ENCODE measurements at places on chromosomes 5 and 9.

DNA sequence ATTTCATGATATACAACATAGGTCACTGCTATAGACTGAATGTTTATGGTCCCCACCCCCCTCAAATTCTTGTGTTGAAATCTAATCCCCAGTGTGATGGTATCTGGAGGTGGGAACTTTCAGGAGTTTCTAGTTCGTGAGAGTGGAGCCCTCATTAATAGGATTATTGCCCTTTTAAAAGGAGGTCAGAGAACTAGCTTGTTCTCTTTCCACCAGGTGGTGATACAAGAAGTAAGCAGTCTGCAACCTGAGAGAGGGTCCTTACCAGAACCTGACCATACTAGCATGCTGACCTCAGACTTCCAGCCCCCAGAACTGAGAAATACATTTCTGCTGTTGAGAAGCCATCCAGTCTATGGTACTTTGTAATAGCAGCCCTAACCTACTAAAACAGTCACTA is 33.3 kb downstream of the TMEM161B start:
- DNase-seq = no peak

GRCh38 chr5:154487541-154487940 is 9.5 kb upstream of the HAND1 start:
- DNase-seq = no peak

GRCh38 chr9:98786750-98787510 is 9.4 kb downstream of the ANKS6 start:
- DNase-seq = no peak

DNA sequence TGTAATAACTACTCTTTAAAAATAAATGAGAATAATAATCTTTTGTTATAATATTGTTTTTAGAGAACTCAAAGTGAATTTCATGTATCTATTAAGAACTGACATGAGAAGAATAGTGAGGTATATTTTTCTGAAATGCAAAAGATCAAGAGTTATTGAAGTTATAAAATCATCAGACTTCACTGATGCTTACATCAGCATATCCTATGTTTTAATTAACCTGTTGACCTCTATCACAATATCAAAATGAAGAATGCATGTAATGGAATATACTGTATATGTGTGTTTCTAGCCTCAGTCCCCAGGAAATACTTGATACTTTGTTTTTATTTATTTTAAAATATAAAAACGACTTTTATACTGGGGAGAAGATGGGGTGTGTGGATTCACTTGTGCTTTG is 533.1 kb downstream of the KCTD16 start:
- no peak for DNase-seq

- DNase-seq = no peak
Observed at GRCh38 chr5:169554251-169554650, 29.3 kb upstream of the SPDL1 start.

DNA sequence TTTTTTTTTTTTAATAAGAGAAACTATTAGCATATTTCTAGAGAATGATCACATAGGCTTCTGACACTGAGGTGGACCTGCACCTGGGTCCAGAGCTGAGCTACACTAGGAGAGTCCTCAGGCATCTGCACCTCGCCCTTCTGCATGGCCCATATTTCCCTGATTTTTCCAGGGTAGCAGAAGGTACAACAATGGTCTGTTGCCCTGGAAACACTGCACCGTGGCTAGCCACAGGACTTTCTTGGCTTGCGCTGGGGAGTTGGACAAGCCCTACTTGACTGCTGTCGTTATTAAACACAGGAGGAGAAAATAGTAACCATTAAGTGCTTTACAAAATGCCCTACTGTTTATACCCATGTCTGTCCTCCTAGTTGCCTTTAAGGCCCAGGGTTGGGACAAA is 615.7 kb upstream of the MEF2C start:
- no peak for DNase-seq

DNA sequence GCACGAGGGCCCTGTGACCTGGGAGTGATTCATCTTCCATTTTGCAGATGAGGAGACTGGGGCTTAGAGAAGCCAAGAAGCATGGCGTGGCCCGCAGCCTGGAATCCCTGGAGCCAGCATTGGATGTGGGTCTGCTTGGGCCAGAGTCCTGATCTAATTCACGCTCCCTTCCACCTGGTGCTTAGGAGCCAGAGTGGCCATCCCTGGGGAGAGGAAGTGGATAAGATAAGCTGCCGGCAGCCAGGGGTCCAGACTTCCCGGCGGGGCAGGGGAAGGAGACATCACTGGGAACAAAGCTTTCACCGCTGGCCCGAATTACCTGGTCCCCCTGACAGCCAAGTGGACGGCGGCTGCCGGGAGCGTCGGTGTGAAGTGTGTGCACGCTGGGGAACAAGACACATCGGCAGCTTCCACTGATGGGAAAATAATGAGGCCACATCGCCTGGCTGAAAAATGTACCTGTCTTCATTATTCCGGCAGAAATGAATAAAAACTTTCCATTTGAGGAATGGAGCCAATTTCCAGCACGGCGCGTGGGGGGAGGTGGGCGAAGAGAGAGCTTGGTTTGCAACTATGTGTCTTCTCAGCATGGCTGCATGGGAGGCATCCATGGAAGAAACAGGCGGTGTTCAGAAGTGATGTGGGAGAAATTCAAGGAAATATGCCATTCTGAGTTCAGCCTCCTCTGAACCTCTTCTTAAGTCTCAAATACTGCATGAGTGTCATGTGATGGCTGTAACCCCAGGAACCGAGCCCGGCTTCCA is 78.5 kb downstream of the OLFM1 start:
- no peak for DNase-seq

DNA sequence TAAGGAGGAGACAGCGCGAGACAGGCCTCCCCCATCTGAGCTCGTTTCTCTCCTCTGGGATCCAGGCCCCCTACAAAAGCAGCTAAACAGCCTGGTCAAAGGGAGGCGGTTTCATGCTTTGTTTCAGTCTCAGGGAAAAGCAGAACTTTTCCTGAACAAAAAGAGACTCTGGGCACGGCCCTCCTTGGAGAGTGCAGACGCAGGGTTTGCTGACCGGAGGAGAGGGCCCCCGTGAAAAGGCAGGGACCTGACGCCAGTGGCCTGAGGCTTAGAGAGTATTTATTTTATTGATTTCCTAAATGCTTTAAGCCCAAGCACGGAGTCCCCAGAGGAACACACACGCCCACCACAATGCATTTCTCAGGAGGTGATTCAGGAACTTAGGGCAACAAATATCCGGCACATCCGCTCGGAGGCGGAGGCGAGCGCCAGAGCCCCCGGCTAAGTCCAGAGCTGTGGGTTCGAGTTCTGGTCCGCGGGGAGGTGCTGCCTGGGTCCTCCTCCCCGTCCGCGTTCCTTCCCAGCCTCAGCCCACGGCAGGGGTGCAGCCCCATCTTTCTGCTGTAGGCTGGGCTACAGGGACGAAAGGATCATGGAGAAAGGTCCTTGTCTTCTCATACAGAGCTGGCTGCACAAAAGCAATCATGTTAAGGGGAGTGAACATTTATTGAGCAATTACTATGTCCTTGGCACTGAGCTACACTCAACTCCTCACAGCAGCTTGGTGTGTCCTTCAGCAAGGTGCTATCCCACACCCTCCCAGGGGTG is 40.0 kb downstream of the PTGES start:
- DNase-seq = no peak

DNA sequence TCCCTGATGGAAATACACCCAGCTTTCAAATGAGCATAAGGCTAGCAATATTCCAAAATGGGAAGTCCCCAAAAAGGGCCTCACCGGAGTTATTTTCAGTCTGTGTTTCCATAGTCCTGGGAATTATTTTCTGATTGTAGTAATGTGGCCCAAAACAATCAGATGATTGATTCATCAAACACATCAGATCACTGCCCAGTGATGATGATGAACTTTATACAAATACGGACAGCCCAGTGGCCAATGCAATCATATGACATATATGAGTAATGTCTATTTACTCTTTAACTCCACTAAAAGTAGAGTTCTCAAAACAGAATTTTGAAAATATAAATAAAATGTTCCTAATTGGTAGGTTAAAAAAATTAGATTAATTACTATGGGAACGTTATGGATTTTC is 467.8 kb downstream of the ZNF608 start:
- no peak for DNase-seq

- DNase-seq = no peak
Observed at GRCh38 chr9:127203681-127204327, 60.8 kb upstream of the GARNL3 start.

GRCh38 chr5:179267071-179267670 is 78.1 kb downstream of the ADAMTS2 start:
- DNase-seq = no peak

DNA sequence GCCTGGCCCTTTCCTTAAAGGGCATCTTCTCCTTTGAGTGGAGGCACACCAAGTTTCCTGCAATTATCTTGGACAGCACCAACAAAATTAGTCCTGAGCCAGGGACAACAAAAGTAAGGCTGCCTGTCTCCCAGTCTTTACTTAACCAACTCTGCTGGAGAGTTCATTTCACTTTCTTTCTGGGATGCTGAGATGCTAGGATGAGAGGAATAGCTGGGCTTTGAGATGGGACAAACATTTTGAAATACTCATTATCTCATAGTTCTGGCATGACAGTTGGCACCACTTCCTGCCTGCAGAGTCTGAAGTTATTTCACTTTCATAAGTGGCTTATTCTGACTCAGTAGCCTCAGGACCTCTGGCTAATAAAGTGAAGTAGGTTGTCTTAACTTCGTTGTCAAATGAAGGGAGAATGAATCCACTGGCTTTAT is 157.0 kb downstream of the C9orf152 start:
- no peak for DNase-seq

- DNase-seq = no peak
Observed at GRCh38 chr5:80093796-80094195, 58.6 kb downstream of the THBS4 start.

- DNase-seq = no peak
Observed at GRCh38 chr5:178817506-178817905, 42.2 kb upstream of the ZNF354B start.

DNA sequence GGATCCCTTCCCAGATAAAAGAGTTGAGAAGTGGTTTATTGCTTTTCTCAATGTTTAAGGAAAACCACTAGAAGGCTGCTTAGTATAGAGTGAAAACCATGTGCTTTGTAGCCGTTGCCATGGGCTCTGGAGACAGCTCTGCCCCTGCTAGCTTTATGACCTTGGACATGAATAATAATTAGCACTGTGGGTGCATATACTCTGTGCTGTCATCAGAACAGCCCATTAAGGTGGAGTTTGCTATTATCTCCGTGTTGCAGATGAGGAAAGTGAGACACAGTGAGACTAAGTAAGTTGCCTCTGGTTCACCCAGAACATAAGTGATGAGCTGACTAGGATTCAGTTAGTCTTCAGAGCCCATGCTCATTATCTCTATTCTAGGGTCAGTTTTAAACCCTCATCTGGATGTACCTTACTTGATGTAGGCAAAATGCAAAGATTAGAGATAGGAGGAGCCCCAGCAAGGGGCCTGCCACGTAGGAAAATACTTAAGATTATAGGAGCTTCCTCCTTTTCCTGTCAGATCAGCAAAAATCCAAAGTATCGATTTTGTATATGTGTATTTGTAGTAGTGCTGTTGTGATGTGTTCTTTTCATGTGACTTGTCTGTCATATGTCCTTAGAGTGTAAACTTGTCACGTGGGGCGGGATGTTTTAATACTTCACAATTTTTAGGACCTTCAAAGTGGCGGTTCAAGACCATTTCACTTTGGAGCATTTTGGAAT is 102.5 kb downstream of the TLE4 start:
- DNase-seq = no peak

DNA sequence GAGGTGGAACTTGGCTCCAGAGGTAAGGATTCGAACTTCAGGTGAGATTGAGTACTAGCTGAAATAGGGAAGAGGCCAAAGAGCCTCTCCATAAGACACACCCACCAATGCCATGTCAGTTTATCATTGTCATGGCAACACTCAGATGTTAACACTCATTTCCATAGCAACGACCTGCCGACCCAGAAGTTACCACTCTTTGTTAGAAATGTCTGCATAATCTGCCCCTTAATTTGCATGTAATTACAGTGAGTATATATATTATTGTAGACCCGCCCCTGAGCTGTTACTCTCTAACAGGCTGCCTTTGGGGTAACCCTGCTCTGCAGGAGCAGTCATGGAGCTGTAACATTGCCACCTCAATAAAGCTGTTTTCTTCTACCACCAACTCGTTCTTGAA is 10.2 kb upstream of the NTRK2 start:
- no peak for DNase-seq

- DNase-seq = no peak
Observed at GRCh38 chr5:57653636-57654290, 171.2 kb upstream of the ACTBL2 start.

DNA sequence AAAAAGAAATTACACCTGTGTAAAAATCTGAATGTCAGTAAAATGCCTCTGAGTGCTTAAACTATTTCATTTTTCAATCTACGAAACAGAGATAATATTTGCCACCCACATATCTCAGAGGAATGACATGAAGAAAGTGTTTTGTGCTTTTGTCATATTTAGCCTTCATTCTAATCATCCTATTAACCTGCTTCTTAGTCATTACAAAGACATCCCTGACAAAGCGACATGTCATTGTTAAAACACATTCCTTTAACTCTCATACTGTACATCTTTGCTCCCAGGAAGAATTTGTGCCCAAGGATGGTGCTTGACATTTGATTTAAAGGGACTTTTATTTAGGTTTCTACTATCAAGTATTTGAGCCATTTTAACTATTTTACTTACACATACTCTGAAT is 275.9 kb downstream of the DMRTA1 start:
- no peak for DNase-seq

DNA sequence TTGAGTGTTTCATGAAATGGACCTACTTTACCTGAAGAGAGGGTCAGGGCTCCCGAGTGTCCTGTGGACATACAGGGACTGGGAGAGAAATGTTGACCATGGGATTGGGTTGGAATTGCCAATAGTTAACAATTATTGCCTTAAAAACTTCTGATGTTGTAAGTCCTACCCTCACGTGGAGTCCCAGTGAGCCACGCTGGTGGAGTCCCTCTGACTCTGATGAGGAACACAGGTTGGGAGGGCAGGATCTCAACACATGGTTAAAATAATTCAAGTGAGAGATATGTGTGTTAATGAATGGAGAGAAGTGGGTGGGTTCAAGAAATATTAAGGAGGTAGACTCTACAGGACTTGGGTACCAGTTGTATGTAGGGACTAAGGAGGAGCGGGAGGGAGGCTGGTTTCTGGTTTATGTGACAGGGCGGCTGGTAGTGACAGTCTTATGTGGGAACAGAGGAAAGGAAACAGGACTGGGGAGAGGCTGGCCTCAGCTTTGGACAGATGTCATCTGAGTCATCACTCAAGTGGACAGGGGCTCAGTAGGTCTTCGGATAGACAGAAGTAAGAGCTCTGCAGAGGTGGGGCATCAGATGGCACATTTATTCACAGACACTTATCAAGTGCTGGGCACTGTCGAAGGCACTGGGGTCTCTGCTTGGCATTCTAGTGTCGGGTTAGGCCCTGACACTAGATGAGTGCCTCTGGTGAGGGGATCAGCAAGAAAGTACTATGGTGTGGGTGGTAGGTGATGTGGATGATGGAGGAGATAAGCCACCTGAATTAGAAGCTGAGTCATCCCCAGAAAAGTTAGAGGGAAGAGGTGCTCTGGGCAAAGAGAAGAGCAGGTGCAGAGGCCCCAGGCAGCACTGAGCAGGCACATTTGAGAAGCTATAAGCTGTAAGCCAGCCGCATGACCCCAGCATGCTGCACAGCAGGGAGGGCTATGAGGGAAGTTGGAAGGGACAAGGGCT is 27.2 kb downstream of the MAML1 start:
- no peak for DNase-seq

- peak; percentile 6 for DNase-seq
Observed at GRCh38 chr5:138138949-138139780, at the start of gene NME5. Gene NME5, minus strand, starts transcription at chr5:138139428. Its CDS starts 648 bp downstream, at chr5:138138780.

- no peak for DNase-seq
Observed at GRCh38 chr5:95554331-95554646, 488 bp downstream of the SKIC3 start.

- DNase-seq = no peak
Observed at GRCh38 chr9:34984049-34984448, 5.5 kb upstream of the DNAJB5 start.
